CD4-positive, alpha-beta T cell treated with Interleukin-4 for 4 hours (primary cell): ENCODE measurements at places on chromosomes 6 and 20.

- no peak for DNase-seq
Observed at GRCh38 chr6:39790772-39791171, 1.4 kb upstream of the DAAM2 start.

- DNase-seq: peak; percentile 42
Observed at GRCh38 chr20:35742741-35743523, 872 bp upstream of the RBM39 start.

GRCh38 chr6:54980511-54981275 is 134.1 kb downstream of the FAM83B start:
- DNase-seq: no peak

DNA sequence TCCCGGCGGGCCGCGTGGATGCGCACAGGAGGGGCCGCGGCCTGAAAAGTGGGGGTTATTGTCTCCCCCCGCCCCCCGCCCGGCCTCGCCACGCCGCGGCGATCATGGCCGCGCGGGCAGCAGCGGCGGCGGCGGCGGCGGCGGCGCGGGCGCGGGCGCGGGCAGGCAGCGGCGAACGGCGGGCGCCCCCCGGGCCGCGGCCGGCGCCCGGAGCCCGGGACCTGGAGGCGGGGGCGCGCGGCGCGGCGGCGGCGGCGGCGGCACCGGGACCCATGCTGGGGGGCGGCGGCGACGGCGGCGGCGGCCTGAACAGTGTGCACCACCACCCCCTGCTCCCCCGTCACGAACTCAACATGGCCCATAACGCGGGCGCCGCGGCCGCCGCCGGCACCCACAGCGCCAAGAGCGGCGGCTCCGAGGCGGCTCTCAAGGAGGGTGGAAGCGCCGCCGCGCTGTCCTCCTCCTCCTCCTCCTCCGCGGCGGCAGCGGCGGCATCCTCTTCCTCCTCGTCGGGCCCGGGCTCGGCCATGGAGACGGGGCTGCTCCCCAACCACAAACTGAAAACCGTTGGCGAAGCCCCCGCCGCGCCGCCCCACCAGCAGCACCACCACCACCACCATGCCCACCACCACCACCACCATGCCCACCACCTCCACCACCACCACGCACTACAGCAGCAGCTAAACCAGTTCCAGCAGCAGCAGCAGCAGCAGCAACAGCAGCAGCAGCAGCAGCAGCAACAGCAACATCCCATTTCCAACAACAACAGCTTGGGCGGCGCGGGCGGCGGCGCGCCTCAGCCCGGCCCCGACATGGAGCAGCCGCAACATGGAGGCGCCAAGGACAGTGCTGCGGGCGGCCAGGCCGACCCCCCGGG is 637 bp downstream of the ARID1B start:
- peak; percentile 58 for DNase-seq

GRCh38 chr6:10495029-10495428 is 26.1 kb upstream of the GCNT2 start:
- no peak for DNase-seq

DNA sequence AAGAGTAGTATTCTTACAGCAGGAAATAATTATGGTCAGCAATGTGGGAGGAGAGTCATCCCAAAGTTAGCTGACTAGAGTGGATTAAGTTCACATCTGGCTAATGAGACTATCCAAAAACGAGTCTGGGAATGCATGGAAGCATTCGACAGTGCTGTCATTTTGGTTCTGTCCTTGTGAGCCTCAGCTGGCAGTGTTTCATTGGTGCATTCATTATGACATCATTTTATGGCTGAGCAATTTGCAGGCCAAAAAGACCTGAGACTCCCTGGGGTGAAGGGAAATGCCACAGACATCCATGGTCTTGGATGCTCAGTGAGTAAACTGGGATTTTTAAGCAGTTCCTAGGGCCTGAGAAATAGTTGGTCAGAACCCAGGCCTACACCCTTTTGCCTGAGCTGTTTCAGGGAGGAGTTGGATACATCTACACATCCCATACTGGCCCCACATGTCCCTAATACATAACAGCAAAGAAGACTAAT is 196.4 kb upstream of the CCN2 start:
- no peak for DNase-seq

GRCh38 chr20:49775229-49775693 is 37.4 kb upstream of the SLC9A8 start:
- no peak for DNase-seq

DNA sequence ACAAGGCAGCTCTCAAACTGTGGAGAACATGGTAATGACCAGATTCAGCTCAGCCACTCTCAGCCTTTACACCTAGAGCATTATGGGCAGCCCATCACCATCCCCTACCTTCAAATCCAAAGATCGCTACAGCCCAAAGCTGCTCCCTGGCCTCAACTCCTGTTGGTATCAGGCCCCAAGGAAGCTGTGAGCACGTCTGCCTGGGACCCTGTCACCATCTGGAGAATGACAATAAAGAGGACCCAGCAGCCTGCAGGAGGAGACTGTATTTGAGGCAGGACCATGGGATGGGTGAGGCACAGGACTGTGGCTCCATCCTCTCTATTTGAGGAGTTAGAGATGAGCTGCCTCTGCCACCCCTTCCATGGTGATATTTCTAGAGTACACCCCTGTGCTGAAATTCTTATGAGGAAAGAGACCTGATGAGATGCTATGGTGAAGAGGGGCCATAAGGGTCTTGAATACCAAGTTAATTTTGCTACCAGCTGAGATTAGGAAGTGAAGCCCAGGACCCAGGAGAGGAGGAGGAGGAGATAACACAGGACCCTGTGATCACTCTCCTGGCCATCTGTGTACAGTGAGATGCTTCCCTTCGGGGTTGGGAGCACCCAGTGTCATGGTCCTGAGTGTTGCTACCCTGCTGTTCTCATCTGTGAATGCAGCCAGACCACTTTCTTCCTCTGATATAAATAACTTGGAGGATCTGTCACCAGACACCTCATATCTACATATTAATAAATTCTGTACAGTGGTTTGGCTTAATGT is 19.6 kb upstream of the MICB start:
- no peak for DNase-seq

DNA sequence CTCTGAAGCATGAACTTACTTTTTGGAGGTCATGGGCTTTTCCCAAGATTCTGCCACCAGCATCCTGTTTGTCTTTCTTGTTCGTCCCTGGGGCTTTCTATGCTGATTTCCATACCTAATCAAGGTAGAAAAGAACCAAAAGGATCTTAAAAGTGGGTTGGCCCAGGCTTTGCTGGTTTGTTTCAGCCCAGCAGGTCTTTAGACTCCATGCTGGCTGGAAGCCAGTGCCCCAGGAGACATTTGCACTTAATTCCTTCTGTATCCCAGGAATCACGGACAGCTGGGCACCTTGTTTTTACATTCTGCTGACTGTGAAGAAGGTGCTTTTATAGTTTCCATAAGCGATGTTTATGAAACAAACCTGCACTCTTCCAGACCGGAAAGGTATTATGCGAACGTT is 195.9 kb downstream of the CDH4 start:
- DNase-seq: no peak

DNA sequence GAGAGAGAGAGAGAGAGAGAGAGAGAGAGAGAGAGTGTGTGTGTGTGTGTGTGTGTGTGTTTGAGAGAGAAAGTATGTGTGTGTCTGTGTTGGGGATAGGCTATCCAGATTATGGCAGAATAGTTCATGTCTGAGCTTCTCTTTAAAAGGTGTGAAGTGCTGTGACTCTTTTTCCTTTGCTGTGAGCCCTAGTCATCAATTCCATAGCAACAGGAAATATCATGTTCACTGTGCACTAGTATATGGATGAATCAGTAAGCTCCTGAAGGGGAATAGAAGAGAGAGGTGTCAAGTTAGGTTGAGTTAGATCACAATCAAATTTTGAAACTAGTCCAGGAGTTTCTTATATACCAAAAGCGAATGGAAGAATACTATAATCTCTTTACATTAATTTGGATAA is 318.7 kb downstream of the RFPL4B start:
- no peak for DNase-seq

DNA sequence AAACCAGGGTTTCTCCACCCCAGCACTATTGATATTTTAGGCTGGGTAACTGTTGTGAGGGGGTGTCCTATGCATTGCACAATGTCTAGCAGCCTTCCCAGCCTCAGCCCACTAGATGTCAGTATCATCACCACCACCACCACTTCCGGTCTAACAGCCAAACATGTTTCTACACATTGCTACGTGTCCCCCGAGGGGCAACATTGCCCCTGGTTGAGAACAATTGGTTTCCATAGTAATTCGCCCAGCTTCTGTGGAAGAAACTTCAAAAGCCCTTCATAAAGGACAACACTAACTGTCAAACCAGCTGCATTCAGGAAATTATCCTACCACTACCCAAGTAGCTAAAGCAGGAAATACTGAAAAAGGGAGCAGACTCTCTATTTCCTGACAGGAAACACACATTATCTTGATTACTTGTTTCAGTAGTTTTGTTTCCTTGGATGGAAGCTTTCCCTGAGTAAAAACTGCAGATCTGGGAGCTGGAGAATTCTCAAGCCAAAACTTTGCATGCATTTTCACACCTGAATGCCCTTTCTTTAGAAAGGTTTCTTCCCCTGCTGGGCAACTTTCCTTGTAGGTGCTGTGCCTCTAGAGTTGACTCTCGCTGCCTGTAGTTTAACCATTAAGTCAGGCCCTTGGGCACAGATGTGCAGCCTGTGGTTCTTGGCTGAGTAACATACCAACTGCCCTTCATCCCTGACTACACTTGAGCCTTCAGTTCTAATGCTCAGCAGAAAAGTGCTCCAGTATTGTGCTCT is 23.6 kb downstream of the PKHD1 start:
- peak; percentile 65 for DNase-seq

DNA sequence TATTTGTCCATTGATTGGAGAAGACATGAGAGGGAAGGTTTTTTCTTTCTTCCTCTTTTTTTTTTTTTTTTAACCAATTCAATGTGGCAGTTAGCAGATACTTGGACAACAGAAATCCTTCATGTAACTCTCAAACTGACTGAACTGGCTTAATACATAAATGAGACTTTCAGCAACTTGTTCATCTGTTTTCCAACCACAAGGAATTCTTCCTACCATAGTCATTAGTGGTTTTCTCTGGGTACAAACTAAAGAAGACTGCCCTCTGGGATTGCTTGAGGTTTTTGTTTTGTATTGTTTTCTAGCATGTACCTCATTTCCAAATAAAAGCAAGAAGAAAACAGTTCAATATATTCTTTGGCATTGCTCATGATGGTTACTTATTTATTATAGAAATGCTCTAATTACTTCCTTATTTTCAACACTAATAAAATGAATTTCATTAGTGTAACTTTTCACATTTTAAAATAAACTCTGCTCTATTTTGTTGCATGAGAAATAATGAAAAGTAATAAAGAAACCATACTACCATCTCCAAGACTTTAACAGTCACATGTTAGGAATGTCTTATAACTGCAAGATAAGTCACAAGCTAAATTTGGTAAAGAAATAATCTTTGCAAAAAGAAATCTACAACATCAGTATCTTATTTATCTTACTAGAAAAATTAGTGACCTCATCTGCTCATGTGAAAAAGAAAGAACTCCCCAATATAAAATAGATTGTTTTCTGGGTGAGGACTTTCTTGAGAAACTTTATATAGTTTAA is 52.0 kb downstream of the ME1 start:
- no peak for DNase-seq

GRCh38 chr6:6872459-6873344 is 235.1 kb upstream of the RREB1 start:
- no peak for DNase-seq
